ENCODE measurements at places on chromosomes 5 and 9.
A peak's percentile ranks its signal among the peaks of the same experiment; 100 is the strongest.

- DNase-seq = no peak
These were observed 142.1 kb upstream of the POU5F2 start for GRCh38 chr5:93883459-93883858.

DNA sequence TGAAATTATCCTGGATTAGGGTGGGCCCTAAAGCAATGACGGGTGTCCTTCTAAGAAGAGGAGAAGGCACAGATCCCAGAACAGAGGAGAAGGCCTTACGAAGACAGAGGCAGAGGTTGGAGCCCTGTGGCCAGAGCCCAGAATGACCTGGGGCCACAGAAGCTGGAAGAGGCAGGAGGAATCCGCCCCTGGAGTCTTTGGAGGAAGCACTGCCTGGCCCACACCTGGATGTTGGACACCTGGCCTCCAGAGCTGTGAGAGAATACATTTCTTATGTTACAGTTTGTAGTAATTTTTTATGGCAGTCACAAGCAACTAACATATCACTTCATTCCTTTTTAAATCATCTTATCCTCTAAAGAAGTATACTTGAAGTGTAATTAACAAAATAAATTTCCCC is 8.5 kb downstream of the MRPL36 start:
- DNase-seq = no peak

GRCh38 chr5:179345433-179346321 is at the start of gene ADAMTS2:
Gene ADAMTS2 (minus strand): TSS chr5:179345461. CDS start chr5:179345328, 133 bp downstream.
- no peak for DNase-seq

DNA sequence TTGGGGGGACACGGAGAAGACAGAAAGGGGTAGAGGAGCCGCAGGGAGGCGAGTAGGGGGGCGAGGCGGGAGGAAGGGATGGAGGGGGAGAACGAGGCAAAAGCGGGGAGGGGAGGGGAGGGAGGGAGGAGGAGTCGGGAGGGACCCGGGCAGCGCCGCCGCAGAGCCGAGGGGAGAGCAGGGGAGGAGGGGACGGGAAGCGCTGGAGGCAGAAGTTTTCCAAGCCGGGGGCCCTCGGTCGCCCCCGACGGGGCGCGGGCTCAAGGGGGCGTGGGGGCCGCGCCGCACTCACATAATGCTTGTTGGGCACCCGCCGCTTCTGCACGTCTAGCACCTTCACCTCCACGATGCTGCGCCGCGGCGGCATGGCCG is 353 bp downstream of the SH3PXD2B start:
- DNase-seq = peak; percentile 26

DNA sequence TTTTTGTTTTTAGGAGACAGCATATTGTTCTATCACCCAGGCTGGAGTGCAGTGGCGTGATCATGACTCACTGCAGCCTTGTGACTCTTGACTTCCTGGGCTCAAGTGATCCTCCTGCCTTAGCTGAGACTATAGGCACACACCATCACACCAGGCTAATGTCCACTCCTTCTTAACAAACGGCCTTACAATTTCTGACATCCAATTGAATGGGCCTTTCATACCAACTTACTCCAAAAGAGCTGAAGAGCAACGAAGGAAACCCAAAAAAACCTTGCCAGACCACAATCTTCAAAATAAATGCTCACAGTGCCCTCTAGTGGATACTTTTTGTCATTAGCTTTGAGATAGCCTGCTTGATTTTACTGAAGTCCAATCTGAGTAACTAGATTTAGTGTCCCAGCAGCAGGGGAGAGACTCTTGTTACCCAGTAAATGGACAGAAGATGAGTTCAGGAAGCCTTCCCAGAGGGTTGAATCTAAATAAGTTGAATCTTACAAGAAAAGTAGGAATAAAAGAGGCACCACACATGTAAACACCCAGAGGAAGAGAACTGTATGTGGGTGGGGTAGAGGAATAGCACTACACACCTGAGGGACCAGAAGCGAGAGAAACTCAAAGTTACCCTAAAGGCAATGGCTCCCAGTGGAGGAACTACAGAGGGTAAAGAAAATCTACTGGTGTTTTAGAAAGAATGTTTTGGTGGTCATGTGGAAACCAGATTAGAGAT is 9.3 kb downstream of the ZNF622 start:
- DNase-seq = peak; percentile 55

GRCh38 chr9:13934416-13934815 is 379.5 kb downstream of the NFIB start:
- no peak for DNase-seq

DNA sequence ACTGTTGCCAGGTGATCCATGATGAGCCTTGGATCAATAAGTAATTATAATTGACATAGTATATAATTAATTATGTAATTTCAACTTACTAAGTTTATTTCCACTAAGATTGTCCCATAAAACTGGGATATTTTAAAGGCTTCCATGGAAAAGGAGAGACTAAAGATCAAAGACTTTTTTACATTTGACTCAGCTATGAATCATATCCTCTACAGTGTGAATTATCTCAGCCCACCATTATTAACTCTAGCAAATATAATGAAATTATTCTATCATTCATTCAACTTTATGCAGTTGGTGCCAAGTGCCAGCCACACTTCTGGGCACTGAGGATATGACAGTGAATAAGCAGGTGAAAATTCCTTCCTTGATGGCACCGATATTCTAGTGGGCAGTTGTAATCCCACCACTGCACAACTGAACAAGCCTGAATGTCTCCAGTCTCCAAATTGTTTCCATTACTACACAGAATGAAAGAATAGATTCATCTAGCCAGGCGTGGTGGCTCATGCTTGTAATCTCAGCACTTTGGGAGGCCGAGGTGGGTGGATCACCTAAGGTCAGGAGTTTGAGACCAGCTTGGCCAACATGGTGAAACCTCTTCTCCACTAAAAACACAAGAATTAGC is 21.9 kb upstream of the TXN start:
- DNase-seq = no peak

- no peak for DNase-seq
These were observed 46.1 kb downstream of the MRPL36 start for GRCh38 chr5:1753490-1753889.

DNA sequence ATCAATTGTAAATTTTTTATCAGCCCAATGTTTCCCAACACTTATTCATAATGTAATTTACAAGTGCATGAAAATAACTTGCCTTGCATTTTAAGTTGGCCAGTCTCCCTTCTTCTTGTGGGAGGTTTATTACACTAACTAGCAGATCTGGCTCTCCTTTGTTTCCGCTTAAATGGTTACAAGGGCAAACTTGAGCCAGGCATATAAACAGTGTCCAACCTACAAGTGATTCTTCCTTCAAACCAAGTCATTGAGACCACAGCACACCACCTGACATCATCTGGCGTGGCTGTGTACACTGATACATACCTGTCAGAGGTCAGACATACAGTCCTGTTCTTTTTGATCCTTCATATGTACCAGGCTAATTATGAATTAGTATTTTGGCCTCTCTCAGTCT is 80.1 kb downstream of the ALDH1A1 start:
- DNase-seq = no peak

- no peak for DNase-seq
These were observed 155.5 kb downstream of the ESM1 start for GRCh38 chr5:54829676-54830535.

DNA sequence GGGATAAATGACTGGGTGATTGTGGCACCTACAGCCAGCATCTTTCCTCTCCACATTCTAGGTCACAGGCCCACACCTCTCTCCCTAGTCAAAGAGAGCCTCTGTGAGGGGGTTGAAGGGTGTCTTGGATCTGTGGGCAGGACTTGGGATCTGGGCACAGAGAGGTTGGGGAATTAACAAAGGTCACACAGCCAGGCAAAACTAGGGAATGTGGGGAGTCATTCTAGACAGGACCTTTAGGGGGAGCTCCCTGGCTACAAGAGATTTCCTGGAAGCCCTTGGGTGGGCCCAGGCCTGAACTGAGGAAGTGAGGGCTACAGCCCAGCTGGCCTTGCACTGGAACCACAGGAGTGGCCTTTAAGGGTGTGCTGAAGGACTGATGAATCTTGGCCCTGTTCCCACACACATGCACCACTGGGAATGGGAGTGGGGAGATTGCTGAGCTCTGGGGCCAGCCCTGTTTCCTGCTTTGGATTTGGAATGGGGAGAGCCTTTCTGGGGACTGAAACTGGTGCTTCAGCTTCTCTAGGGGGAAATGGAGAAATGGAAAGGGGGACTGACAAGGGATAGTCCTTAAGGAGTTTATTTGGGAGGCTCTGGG is 12.4 kb upstream of the CXXC5 start:
- no peak for DNase-seq

DNA sequence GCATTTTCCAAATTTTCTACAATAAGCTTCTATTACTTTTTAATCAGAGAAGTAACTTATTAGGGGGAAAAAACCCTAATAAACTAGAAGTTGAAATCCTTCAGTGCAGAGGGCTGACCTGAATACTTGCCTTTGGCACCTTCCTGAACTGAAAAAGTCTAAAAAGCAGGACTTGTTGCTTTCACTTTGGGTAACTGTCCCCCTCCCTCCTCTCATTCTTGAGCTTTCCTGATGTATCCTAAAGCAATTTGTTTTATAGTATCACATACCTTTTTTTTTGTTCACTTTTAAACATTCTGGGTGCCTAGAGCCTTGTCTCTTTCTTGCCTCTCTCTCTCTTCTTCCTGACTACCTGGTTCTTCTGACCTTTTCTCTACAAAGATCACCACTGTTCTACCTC is 64.0 kb upstream of the ERBIN start:
- no peak for DNase-seq

GRCh38 chr5:32462618-32463017 is 18.1 kb upstream of the ZFR start:
- no peak for DNase-seq

DNA sequence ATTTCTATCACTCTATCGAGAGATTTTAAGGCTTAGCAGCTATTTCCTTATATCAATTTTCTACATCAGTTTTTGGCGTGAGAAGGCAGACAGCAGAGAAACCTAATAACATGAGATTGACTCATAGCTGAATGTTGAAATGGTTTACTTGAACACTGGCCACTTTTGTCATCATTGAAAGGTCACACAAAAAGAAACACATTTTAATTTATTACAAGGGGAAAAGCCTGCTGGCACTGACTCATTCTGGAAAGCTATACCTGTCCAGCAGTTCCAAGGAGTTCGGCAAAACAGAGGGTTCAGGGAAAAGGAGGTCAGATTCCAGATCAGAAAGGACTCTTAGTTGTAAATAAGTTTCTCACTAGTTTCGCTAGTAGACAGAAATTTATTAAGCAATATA is 566.4 kb downstream of the DNAH5 start:
- no peak for DNase-seq

DNA sequence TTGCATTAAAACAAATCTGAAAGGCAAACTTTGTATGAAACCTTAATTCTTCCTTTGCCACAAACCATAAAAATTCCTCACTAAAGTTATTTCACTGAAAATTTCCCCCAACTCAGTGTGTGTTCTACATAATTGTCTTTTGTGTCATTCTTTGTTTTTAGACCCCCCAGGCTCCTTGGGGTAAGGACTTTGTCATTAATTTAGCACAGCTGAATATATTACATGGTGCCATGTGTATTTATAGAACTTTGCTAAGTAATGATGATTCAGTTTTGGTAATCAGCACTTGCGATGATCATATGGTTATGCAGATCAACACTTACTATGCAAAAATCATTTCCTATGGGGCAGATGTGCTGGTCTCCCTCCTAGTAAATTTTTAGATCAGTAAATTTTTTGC is 712.1 kb upstream of the MEF2C start:
- no peak for DNase-seq

DNA sequence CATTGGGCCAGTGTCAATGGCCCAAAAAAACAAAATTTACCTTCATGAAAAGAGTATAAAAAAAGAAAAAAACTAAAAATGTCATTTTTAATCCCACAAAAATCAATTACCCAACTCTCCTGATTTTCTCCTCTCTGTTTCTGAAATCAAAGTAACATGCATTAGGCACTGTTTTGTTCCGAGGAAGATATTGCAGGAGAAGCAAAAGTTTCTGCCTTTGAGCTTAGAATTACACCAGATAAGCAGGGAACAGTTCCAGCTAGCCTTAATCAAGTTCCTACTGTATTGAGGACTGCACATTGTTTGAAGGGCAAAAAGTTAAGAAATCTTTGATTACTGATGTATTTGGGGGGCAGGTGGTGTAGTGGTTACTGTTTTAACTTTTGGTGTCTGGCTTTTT is 1.1 kb upstream of the PRKAA1 start:
- no peak for DNase-seq

DNA sequence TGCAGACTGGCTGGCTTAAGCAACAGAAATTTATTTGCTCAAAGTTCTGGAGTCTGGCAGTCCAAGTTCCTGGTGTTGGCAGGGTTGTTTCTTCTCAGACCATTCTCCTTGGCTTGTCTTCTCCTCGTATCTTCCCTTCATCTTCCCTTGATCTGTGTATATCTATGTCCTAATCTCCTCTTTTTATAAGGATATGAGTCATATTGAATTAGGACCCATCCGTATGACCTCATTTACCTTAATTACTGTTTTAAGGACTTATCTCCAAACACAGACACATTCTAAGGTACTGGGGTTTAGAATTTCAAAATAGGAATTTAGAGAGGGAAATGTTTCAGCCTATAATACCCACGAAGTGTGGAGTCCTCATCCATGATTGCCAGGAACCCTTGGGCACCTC is 13.1 kb upstream of the LPAR1 start:
- no peak for DNase-seq

GRCh38 chr9:108664309-108665255 is 191.2 kb downstream of the ACTL7B start:
- no peak for DNase-seq

All from GM20000 (cell line).